ENCODE measurements at places on chromosomes 5 and 9. TPM values are rescaled to one million over a fixed set of nuclear protein-coding genes. Genes with fewer than 3 reads are reported as not detected.

GRCh38 chr5:37791321-37791720 is 48.5 kb downstream of the GDNF start:
- DNase-seq: no peak

GRCh38 chr9:125649315-125649714 is 57.7 kb downstream of the MAPKAP1 start:
- no peak for DNase-seq

The CDH9 gene
- not detected for total RNA-seq

GRCh38 chr5:89087128-89087527 is 204.1 kb upstream of the MEF2C start:
- DNase-seq: no peak

The STING1 gene
- total RNA-seq: 99.7 TPM

- no peak for DNase-seq
These were observed 34.0 kb downstream of the CDK5RAP2 start for GRCh38 chr9:120545701-120546550.

- DNase-seq: no peak
These were observed 55.5 kb upstream of the DMRT1 start for GRCh38 chr9:785997-786396.

The LSM11 gene
- total RNA-seq: 3.5 TPM

The SLC31A1 gene
- total RNA-seq: 19.2 TPM

- DNase-seq: no peak
These were observed 178.8 kb upstream of the CDH10 start for GRCh38 chr5:24823625-24824024.

The FAM221B gene
- not detected for total RNA-seq

DNA sequence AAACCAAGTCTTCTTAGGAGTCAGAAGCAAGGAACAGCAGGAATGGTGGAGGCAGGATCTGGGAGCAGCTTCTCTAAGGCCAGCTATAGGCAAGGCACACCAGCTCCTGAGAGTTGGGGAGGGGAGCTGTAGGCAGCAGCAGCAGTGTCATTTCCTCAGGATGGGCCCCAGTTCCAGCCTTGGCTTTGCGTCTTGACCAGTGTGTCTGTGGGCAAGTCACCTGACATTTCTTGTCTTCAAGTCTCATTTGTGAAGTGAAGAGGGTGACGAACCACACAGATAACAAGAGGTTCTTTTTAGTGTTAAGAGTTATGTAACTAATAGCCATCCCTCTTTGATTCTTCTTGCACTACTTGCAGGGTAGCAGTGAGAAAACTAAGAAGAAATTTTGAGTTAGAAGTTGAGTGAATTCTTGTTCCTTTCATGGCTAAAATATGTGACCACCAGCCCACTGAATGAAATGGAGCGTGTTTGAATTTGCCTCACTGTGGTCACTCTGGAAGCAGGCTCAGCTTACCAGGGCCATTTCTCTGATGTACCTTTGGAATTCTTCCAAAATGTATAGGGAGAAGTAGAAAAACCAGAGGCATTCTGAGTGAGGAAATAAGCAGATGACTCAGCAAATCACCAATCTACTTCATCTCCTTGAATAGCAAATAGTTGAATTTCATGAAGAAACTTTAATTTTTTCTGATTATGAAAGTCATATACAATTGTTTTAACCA is 42.4 kb downstream of the RHOBTB3 start:
- no peak for DNase-seq
